Cardiac muscle cell (in vitro differentiated cells and primary cell): ENCODE measurements at places on chromosomes 6 and 20. TPM values are rescaled to one million over a fixed set of nuclear protein-coding genes. Genes with fewer than 3 reads are reported as not detected.

- no peak for DNase-seq
- no peak overlapping the region for H3K27ac ChIP-seq
- no peaks in the 10 kb centered on the region for H3K36me3 ChIP-seq
- H3K4me3 ChIP-seq = no peak overlapping the region
- no peaks in the 10 kb centered on the region for H3K27me3 ChIP-seq
Observed at GRCh38 chr6:22062807-22063408, 233.9 kb downstream of the PRL start.

DNA sequence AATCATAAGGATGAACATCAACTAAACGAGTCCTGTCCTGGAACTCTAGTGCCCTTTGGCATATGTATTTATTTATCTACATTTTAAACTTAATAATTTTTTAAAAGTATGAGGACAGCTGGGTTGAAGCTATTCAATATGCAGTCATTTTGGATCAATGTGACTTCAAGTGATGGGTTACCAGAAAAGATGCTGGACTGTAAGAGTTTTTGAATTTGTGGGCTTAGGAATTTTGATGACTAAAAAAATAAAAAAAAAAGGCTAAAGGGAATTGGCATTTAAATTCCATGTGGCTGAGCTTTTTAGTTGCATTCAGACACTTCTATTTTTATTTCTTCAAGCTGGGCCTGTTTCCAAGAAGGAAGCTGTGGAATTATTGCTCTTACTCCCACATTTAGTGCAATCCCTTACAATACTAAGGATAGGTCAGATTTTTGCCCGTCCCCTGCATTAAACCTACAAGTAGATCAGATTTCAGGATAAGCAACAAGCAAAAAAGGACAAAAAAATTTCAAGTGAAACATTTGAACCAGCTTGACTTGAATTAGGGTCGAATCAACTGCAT lies 704.2 kb upstream of the CITED2 start:
- peak; percentile 96 for DNase-seq
- H3K36me3 ChIP-seq = no peaks in the 10 kb centered on the region
- H3K4me3 ChIP-seq = no peak overlapping the region

GRCh38 chr20:61886721-61887595 lies 178.7 kb downstream of the TAF4 start:
- DNase-seq = peak; percentile 43

DNA sequence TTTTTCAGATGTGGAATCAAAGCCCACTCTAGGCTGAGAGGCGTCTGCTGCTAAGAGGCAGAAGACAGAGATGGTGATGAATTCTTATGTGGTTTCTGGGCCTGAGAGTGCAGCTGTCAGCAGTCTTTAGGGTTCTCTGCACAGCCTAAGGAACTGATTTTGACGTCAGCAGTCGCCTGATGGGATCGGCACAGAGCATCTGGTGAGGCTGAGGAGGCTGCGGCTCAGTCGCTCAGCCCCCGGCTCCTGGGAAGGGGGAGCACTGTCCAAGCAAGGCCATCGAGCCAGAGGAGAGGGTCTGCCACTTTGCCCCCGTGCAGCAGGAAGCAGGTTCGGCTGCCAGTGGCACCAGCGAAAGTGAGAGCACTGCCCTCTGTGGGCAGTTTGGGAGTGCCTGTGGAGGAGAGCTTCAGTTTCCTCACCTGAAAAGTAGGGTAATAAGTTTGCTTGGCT lies 92.5 kb downstream of the TCP11 start:
- no peak overlapping the region for H3K4me3 ChIP-seq
- H3K36me3 ChIP-seq = no peaks in the 10 kb centered on the region
- H3K4me1 ChIP-seq = peaks cover 40% of the 10 kb centered on the region
- DNase-seq = peak; percentile 56
- H3K27me3 ChIP-seq = no peaks in the 10 kb centered on the region
- H3K27ac ChIP-seq = peak overlapping the region; percentile 76

GRCh38 chr6:1382331-1382882 lies 7.0 kb upstream of the FOXF2 start:
- peaks cover 100% of the 10 kb centered on the region for H3K27me3 ChIP-seq
- no peak overlapping the region for H3K27ac ChIP-seq
- H3K4me3 ChIP-seq = no peak overlapping the region
- peaks cover 8% of the 10 kb centered on the region for H3K4me1 ChIP-seq
- no peaks in the 10 kb centered on the region for H3K36me3 ChIP-seq
- DNase-seq = no peak

- no peak overlapping the region for H3K4me3 ChIP-seq
- no peaks in the 10 kb centered on the region for H3K36me3 ChIP-seq
- H3K27me3 ChIP-seq = no peaks in the 10 kb centered on the region
- H3K27ac ChIP-seq = no peak overlapping the region
- no peak for DNase-seq
Observed at GRCh38 chr6:9806195-9806594, 608.7 kb downstream of the TFAP2A start.

GRCh38 chr6:122692175-122692598 lies 82.0 kb downstream of the PKIB start:
- H3K4me1 ChIP-seq = no peaks in the 10 kb centered on the region
- H3K4me3 ChIP-seq = no peak overlapping the region
- no peaks in the 10 kb centered on the region for H3K36me3 ChIP-seq
- H3K27ac ChIP-seq = no peak overlapping the region
- H3K27me3 ChIP-seq = no peaks in the 10 kb centered on the region
- no peak for DNase-seq

DNA sequence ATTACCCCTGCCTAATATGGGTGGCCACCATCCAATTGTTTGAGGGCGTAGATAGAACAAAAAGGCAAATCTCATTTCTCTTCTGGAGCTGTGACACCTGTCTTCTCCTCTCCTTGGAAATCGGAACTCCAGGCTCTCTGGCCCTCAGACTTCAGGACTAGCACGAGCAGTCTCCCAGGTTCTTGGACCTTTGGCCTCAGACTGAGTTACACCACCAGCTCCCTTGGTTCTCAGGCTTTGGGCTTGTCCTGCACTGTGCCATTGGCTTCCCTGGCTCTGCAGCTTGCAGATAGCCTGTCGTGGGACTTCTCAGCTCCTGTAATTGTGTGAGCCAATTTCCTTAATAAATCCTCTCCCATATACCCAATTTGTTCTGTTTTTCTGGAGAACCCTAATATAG lies 34.3 kb downstream of the ATRN start:
- H3K36me3 ChIP-seq = no peaks in the 10 kb centered on the region
- H3K27ac ChIP-seq = no peak overlapping the region
- peaks cover 3% of the 10 kb centered on the region for H3K4me1 ChIP-seq
- no peak for DNase-seq
- no peak overlapping the region for H3K4me3 ChIP-seq

DNA sequence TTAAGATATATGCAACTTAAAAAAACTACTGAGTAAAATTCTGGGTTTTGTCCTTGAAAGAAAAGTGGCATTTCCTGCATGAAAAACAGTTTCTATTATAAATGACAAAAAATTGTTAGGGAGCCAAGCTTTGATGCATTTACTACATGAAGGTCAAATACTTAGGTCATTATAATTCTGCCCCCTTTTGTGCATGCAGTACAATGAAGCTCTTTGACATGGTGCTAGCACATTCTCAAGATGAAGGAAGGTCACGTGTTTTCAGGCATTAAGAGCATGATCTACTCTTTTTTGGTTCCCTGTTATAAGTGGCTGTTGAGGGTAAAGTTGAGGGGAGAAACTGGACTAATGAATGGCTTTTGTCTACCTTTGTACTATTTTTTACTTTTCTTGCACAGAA lies 72.7 kb downstream of the FOXO3 start:
- H3K4me3 ChIP-seq = no peak overlapping the region
- no peaks in the 10 kb centered on the region for H3K36me3 ChIP-seq
- DNase-seq = no peak
- H3K27ac ChIP-seq = no peak overlapping the region

- no peak for DNase-seq
- H3K36me3 ChIP-seq = no peaks in the 10 kb centered on the region
- peaks cover under 1% of the 10 kb centered on the region for H3K4me1 ChIP-seq
- peak overlapping the region; percentile 27 for H3K27ac ChIP-seq
Observed at GRCh38 chr6:161021998-161022743, 30.6 kb downstream of the MAP3K4 start.

- no peaks in the 10 kb centered on the region for H3K27me3 ChIP-seq
- H3K4me1 ChIP-seq = no peaks in the 10 kb centered on the region
- DNase-seq = no peak
- no peak overlapping the region for H3K4me3 ChIP-seq
Observed at GRCh38 chr6:100979267-100979666, 98.1 kb upstream of the ASCC3 start.

DNA sequence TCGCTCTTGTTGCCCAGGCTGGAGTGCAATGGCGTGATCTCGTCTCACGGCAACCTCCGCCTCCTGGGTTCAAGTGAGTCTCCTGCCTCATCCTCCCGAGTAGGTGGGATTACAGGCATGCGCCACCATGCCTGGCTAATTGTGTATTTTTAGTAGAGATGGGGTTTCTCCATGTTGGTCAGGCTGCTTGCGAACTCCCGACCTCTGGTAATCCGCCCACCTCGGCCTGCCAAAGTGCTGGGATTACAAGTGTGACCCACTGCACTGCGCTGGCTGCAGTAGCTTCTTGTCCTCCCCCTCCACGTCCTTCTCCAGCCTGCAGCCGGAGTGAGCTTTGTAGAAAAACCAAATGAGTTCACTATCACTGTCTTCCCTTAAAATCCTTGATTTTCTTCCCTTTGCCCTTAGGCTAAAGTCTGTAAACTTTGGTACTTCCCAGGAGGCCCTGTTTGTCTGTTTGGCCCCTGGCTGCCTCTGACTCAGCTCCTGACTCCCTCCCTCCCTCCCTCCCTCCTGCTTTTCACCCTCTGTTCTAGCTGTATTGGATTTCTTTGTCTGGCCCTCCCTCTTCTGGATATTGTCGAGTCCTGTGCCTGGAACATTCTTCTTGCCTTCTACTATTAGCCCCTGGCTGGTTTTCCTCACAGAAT lies 12.9 kb downstream of the PARD6B start:
- peaks cover 70% of the 10 kb centered on the region for H3K4me1 ChIP-seq
- H3K27ac ChIP-seq = peak overlapping the region; percentile 81
- H3K4me3 ChIP-seq = no peak overlapping the region
- H3K36me3 ChIP-seq = peaks cover 7% of the 10 kb centered on the region
- no peaks in the 10 kb centered on the region for H3K27me3 ChIP-seq
- DNase-seq = peak; percentile 93

DNA sequence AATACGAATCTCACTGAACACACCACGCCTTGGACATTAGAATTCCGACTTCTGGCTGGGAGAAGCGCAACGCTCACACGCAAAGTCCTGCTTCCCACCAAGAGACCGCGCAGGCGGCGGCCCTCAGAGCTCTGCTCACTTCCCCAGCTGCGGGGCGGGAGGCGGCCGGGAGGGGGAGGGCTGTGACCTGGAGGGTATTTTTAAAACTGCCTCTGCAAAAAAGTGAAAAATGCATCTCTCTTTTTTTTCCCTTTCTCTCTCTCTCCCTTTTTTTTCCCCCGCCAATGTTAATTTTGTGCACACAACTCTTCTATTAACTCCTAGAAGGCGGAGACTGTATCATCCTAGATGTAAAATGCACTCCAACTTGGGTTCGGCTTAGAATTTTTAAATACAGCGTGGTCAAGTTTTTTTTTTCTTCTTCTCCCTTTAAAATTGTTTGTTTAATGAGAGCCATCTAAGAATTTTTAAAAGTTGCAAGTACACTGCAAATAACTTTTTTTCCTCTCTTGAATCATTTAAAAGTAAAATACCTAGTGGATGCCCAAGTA lies 66.4 kb downstream of the STX11 start:
- no peaks in the 10 kb centered on the region for H3K36me3 ChIP-seq
- DNase-seq = no peak
- H3K27ac ChIP-seq = peak overlapping the region; percentile 93

- no peak for DNase-seq
- H3K4me3 ChIP-seq = no peak overlapping the region
- H3K4me1 ChIP-seq = no peaks in the 10 kb centered on the region
- H3K27me3 ChIP-seq = no peaks in the 10 kb centered on the region
Observed at GRCh38 chr20:33165416-33166055, 2.4 kb upstream of the BPIFA2 start.

- no peak for DNase-seq
- peaks cover 3% of the 10 kb centered on the region for H3K4me1 ChIP-seq
- H3K27ac ChIP-seq = no peak overlapping the region
- peaks cover 98% of the 10 kb centered on the region for H3K27me3 ChIP-seq
Observed at GRCh38 chr20:63007360-63007645, 539 bp upstream of the BHLHE23 start.

- H3K27ac ChIP-seq = no peak overlapping the region
- H3K4me1 ChIP-seq = no peaks in the 10 kb centered on the region
- no peaks in the 10 kb centered on the region for H3K27me3 ChIP-seq
- no peaks in the 10 kb centered on the region for H3K36me3 ChIP-seq
- DNase-seq = peak; percentile 18
- H3K4me3 ChIP-seq = no peak overlapping the region
Observed at GRCh38 chr6:67870321-67870720, 764.8 kb upstream of the ADGRB3 start.

DNA sequence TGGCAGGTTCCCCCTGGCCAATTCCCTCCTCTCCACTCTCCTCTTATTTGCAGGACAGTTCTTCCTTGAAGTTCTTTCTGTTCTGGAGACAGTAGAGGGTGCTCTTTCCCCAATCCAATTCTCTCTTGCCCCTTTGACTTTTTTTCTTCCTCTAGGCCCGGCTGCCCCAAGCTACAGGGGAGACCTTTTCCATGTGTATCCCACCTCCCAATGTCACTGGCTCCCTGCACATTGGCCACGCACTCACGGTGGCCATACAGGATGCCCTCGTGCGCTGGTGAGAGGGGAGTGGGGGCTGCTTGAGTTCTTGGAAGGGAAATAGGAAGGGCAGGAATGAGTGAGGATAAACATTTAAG lies 1.5 kb downstream of the VARS2 start:
- no peaks in the 10 kb centered on the region for H3K27me3 ChIP-seq
- peak; percentile 75 for DNase-seq
- peaks cover 18% of the 10 kb centered on the region for H3K36me3 ChIP-seq
- H3K4me1 ChIP-seq = peaks cover 21% of the 10 kb centered on the region

DNA sequence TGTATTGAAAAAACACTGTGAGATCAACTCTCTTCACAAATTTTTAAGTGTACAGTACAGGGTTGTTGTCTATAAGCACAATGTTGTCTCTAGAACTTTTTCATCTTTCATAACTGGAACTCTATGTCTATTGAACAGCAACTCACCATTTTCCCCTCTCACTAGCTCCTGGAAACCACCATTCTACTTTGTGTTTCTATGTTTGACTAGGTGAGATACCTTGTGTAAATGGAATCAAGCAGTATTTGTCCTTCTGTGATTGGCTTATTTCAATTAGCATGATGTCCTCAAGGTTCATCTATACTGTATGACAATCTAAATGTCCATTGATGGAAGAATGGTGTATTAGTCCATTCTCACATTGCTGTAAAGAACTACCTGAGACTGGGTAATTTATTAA lies 210.1 kb upstream of the FUT9 start:
- H3K27me3 ChIP-seq = peaks cover 14% of the 10 kb centered on the region
- H3K36me3 ChIP-seq = no peaks in the 10 kb centered on the region
- no peak overlapping the region for H3K27ac ChIP-seq
- no peak overlapping the region for H3K4me3 ChIP-seq
- H3K4me1 ChIP-seq = no peaks in the 10 kb centered on the region

STMN3 gene
- polyA plus RNA-seq = 5.7 and 9.9 TPM in 2 replicates

GNAS-AS1 gene
- 1.3 and 1.4 TPM in 2 replicates for polyA plus RNA-seq

FAM229B gene
- polyA plus RNA-seq = 51.5 and 67.1 TPM in 2 replicates

PDE10A gene
- 0.82 and 1.5 TPM in 2 replicates for polyA plus RNA-seq

OPRM1 gene
- polyA plus RNA-seq = not detected in 2 replicates

CD83 gene
- 4.5 and 4.7 TPM in 2 replicates for polyA plus RNA-seq

IL20RA gene
- polyA plus RNA-seq = 0.86 and 3.5 TPM in 2 replicates

HRH3 gene
- polyA plus RNA-seq = not detected in 2 replicates

CD2AP gene
- 9.8 and 15.9 TPM in 2 replicates for polyA plus RNA-seq

TRIM10 gene
- polyA plus RNA-seq = not detected in 2 replicates
